Activated CD8-positive, alpha-beta memory T cell treated with anti-CD3 and anti-CD28 coated beads, Interleukin-2, amount 50 U/mL, for 4 hours (primary cell): ENCODE measurements at places on chromosomes 4 and X.

GRCh38 chr4:174929346-174929745 lies 11.2 kb downstream of the ADAM29 start:
- DNase-seq, result no peak

DNA sequence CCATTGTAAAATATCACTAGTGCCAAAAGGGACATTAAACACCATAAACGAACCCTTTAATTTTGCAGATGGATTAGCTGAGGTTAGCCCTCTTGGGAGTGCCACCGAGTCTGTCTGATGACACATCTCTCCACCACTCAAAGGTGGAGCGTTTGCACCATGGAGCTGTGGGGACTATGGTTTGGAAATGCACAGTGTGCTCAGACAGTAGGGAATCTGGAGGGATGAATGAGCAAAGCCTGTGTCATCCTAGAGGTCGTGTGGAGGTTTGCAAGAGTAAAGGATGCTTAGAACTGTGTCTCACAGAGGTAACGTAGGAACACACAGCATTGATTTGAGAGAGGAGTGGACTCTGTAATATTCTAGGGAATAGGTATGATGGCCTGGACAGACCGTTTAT lies 93.7 kb downstream of the CLNK start:
- DNase-seq, result no peak

- no peak for DNase-seq
Measured at GRCh38 chr4:76611616-76612207, 176.7 kb downstream of the SHROOM3 start.

DNA sequence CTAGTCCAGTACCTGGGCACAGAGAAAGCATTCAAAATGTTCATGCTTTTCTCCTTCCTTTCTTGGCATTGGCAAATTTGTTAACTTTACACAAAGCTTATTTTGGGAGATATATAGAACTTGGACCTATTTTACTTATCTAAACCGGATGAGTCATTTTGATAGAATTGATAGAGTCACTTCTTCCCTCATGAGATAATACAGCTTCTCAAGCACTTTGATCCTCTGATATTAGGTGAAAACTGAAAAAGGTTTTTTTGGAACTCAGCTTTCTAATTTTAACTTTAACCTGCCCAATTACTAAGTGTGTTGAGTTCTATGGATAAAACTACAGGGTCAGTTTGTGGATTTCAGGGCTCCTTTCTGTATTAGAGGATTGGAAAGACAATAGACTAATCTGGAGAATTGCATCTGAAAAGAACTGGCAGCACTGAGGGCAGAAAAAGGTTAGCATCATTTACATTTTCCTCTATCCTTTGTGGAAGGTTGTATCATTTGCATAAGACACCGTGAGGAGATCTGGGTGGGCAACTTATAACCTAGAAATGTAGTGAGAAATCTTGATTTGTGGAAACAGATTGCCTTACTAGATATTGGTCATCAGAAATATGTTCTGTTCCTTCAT lies 2.4 kb downstream of the WDR44 start:
- no peak for DNase-seq

- no peak for DNase-seq
Measured at GRCh38 chr4:88446124-88446523, 10.8 kb upstream of the HERC5 start.

DNA sequence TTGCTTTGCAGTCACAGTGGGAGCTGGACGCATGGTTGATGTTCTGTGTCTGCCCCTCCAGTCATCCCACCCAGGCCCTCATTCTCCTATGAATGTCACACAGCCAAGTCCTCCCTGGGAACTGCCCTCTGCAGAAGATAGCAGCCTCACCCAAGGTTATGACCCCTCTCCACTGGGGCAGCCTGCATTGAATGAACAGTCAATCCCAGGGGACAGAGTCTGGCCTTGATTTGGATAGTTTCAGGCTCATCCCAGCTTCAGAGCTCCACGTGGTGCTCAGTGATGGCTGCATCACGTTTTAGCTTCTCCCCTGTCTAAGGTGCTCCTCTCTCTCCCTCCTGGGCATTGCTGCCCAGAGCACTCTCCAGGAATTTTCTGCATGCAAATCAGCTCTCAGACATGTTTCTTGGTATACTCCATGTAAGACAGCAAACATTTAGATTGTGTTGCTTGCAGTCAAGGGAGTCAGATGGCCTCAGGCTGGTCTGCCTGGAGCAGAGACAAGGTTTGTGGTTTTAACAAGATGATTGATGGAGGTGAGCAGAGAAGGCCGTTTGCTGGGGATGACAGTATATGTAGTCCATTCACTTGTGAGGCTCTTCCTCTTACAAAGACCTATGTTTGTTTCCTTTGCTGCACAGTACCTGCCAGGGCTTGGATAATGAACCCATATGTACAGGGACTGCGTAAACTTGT lies 56.1 kb upstream of the MSX1 start:
- no peak for DNase-seq

DNA sequence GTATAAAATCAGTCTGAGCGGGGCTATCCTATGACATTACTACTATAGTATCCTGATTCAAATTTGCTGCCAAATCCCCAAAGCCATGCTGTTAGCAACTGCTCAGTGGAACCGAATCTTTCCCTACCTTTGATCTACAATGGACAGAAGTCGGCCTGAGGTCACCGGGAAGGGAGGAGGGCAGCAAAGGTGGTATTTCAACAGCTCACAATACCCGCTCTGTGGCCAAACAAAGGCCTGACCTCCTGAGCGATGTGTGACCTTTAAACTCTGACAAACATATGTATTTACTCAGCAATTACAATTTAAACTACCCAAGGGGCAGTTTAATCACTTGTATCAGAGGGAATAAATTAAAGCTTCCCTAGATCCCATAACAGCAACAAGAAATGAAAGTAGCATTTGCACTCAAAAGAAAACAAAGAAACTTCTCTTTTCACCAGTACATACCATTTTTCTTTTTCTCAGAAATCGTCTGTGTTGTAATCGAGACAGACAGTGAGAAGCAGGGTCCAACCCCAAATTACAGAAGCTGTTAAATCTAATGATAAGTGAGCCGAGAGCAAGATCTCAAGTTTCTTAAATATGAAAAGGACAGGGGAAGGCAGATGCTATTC lies 11.6 kb upstream of the TMEM128 start:
- DNase-seq, result no peak

GRCh38 chr4:130054908-130055307 lies 959.0 kb downstream of the C4orf33 start:
- DNase-seq, result no peak

- DNase-seq, result no peak
Measured at GRCh38 chr4:11051181-11051580, 366.6 kb upstream of the CLNK start.

GRCh38 chrX:2549876-2550275 lies 49.1 kb upstream of the DHRSX start:
- DNase-seq, result no peak

- no peak for DNase-seq
Measured at GRCh38 chrX:40177117-40177430, 79.3 kb upstream of the BCOR start.

DNA sequence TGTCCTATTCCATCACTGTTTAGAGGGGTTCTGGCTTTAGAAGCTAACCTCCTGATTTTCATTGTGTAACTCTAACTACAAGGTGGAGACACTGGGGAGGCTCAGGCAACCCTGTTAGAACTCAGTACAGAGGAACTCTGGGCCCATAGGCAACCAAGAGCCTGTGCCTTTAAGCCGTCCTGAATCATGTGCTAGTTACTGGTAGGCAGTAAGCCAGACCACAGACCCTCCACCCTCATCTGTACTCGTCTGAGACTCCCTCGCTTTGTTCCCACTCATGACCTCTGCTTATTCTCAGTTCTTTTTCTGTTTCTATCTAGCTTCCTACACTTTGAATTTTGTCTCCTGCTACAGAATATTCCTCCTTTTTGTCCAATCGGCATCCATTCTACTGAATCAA lies 31.4 kb downstream of the TBC1D1 start:
- DNase-seq, result no peak

DNA sequence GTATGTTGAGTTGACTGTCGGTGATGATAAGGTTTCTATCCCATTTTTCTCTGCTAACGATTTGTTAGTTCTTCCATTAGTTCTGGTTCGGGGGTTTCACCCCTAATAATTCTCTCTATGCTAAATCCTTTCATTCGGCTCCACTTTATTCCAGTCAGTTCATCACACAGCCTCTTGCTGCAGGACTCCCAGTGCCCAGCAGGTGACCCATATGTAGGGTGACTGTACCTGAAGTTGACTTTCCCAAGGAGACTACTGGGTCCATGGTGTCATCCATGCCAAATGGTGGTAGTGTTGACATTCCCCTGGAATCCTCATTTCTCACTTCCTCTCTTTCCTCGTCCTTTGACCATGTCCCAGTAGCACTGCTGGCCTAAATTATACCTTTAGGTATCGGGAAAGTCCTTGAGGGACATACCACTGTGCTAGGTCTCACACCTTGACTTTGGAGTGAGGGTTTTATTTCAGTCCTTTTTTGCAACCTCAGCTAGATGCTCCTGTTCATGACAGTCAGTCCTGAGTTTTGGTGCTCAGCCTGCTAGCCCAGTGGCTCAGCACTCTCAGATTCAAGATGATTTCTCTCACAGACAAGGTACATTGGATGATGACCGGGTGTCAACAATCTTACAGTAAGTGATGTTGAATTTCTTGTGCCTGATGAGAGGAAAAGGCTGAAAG lies 105.1 kb upstream of the ARHGAP24 start:
- DNase-seq, result no peak

DNA sequence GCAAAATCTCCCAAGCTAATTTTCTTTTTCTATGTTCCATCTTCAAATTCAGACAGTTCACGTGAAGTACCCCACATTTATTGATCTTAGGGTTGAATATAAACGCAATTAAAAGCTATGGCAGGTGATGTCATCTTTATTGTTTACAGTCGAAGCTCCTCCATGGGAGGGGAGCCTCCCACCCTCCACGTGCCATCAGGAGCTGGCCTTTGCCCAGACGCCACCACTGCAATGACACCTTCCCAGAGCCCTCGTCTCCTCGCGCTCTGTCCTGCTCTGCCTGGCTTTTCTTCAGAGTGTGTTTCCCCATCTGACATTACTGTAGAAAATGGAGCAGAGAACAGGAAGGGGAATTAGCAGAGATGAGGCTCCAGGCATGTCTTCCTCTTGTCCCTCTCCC lies 18.8 kb upstream of the CYP4V2 start:
- no peak for DNase-seq

DNA sequence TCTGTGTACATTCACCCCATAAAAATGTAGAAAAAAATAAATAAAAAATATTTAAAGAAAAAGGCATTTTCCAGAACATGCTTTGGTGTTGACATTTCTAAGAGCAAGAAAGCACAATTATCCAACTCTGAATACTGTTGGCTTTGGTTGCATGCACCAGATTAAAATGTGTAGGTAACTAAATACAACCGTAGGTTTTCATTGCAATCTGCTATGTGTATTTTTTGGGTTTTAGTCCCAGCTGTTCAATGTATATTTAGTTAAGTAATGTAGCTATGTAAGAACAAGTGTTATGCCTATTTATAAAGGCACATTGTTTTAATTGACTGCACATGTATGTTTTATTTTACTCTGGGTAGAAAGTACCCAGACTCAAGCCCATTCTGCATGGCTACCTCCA lies 108.1 kb upstream of the PAQR3 start:
- DNase-seq, result no peak

GRCh38 chr4:17367201-17367600 lies 144.7 kb downstream of the QDPR start:
- DNase-seq, result no peak

GRCh38 chrX:40360557-40360956 lies 220.2 kb upstream of the ATP6AP2 start:
- DNase-seq, result no peak

DNA sequence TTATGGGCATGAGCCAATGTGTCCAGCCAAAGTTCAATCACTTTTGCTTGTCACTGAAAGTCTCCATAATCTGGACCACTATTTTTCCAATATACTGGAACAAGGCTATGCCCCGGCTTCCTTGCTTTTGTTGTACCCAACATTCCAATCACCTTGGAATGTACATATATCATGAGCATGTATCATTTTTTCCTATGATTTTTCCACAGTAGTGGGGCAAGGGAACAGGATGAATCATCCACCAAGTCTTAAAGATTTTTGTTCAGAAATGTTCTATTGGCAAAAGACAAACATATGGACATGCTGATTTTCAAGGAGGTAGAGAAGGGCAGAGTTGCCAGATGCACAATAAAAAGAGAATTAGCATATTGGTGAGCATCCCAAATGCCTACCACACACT lies 548.1 kb upstream of the INTU start:
- no peak for DNase-seq

DNA sequence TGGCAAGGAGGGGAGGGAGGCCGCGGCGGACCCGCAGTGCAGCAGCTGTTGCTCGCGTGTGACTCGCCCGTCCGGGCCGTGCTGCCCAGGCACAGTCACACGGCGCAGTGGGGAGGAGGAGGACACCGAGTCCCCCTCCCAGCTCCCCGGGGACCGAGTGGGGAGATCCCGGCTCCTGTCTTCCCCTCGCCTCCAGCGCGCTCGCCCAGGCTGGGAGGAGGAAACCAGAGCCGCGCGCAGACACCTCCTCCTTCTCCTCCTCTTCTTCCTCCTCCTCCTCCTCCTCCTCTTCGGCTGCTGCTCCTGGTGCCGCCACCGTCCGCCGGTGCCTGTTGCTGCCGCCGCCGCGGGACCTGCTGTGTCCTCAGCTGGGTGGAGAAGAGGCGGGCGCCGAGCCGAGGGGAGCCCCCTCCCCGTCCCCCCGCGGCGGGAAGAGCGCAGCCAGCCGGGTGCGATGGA lies at the start of gene TBC1D1:
Gene TBC1D1 (plus strand): TSS at position 284 of the 459 bp plus-strand sequence. CDS start 11,012 bp downstream, outside the sequence.
- peak; percentile 51 for DNase-seq

GRCh38 chr4:54373718-54374210 lies 144.7 kb downstream of the PDGFRA start:
- no peak for DNase-seq

DNA sequence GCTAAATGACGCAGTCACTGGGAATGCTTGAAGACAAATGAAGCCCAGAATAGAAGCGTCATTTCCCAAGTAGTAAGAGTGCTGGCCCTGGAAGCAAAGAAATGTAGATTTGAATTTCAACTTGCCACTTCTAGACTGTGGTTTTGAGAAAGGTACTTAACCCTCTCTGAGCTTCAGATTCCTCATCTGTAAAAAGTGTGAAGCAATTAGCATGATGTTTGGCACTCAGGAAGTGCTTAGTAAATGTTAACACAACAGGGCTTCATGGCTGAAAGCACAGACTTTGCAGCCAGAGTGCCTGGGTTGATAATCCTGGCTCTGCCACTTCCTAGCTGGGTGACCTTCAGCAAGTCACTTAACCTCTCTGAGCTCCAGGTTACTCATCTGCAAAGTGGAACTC lies 147.4 kb upstream of the RPS6KA3 start:
- no peak for DNase-seq

- DNase-seq, result no peak
Measured at GRCh38 chrX:97787311-97787710, 903.6 kb downstream of the RPA4 start.

DNA sequence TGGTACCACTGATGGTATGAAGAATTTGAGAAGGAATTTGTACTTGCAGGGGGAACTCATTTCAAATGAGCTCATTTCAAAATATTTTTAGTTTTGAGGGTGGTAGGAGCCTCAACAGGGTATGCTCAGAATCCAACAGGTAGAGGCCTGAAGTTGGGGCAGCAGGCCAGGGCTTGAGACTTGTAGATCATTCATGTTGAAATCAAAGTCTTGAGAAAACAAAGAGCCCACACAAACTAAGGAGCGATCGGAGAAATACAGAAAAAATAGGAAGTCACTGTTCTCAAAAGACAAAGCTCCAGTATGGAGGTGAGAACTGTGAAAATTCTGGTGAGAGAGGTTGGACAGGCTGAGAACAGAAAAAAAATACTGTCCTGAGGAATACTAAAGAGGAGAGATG lies 979 bp upstream of the SLC9A6 start:
- DNase-seq, result no peak
